ENCODE measurements at places on chromosomes 13 and 19.

DNA sequence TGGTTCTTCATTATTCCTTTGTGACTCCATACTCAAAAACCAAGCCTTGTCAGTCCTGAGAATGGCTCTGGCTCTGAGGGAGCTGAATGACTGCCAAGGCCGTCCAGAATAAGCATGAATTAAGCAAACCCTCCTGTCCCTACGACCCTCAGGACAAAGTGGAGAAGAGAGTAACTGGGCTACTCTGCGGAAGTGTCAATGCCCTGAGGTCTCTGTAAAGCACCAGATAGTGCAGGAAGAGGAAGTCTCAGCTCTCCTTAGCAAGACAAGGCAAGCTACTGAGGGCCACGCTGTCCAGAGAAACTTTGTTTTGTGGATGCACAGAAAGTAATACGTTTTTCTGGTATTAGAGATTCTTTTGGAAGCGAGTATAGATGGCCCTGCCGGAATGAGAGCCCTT lies 94.1 kb downstream of the RNASEH2B start:
- no peak for DNase-seq

DNA sequence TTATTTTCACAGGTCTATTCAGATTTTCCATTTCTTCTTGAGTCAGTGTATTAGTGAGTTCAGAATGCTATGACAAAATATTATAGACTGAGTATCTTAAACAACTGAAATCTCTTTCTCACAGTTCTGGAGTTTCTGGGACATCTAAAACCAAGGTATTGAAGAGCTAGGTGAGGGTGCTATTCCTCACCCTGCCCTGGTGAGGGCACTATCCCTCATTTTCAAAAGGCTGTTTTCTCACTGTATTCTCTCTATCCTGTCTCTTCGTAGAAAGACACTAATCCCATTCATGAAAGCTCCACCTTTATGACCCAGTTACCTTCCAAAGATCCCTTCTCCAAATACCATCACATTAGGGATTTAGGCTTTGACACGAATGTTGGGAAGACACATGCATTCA lies 1617.1 kb downstream of the PCDH9 start:
- no peak for DNase-seq

GRCh38 chr13:76971215-76971614 lies 20.7 kb upstream of the CLN5 start:
- DNase-seq = no peak

DNA sequence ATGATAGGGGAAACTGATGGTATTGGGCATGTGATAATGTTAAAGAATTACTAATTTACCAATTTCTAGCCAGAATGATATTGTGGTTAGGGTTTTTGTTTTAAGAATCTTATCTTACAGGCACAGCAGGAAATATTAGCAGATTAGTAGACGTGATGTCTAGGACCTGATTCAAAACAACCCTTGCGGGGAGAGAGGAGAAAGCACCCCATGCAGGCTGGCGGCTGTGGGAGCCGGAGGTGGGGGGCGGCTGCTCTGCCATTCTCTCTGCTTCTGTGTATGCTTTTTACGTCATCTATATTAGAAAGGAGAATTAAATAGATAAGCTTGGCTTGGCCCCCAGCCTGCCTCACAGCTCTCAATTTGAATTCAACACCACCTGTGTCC lies 41.5 kb downstream of the MLLT1 start:
- DNase-seq = no peak

- no peak for DNase-seq
Observed at GRCh38 chr13:46926916-46927590, 30.2 kb upstream of the HTR2A start.

GRCh38 chr13:73850104-73850873 lies 283.9 kb downstream of the KLF12 start:
- no peak for DNase-seq

- DNase-seq = no peak
Observed at GRCh38 chr13:33318037-33318436, 32.5 kb upstream of the STARD13 start.
